Forelimb muscle (tissue), 1 donor: ENCODE measurements at places on chromosomes 16 and 17.

GRCh38 chr16:84044118-84044488 lies 1.5 kb upstream of the SLC38A8 start:
- DNase-seq = no peak

- no peak for DNase-seq
These were observed 1.3 kb downstream of the PSMD12 start for GRCh38 chr17:67364847-67365737.

GRCh38 chr16:13521356-13521755 lies 398.6 kb upstream of the ERCC4 start:
- DNase-seq = no peak

GRCh38 chr17:75652934-75653549 lies 13.9 kb downstream of the RECQL5 start:
- no peak for DNase-seq

DNA sequence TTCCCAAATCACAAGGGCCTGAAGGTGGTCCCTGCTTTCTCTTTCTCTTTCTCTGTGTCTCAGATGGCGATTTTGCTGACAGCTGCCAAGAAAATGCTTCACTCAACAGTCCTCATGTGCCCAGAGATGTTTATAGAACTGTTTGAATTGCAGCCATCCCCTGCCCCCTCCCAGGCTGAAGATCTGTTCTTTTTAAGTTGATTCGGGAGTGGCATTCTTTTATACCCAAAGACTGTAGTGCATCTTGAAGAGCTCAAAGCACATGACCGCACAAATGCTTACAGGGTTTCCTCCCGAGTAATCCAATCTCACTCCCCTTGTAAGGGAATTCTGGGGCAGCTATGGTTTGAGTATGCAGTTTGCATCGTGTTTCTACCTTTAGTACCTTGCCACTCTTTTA lies 75.7 kb downstream of the SEC14L1 start:
- DNase-seq = no peak

DNA sequence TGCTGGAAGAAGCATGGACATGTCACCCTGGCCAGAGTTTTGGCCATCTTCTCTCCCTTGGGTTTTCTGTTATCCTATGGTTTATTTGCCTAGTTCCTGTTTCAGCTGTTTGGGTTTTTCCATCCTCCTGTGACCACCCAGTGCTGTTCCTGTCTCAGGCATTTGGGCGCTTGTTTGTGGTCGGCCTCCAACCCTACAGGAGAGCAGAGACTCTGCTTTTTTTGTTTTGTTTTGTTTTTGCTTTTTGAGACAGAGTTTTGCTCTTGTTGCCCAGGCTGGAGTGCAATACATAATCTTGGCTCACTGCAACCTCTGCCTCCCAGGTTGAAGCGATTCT lies 3.3 kb upstream of the ZC3H7A start:
- DNase-seq = no peak

DNA sequence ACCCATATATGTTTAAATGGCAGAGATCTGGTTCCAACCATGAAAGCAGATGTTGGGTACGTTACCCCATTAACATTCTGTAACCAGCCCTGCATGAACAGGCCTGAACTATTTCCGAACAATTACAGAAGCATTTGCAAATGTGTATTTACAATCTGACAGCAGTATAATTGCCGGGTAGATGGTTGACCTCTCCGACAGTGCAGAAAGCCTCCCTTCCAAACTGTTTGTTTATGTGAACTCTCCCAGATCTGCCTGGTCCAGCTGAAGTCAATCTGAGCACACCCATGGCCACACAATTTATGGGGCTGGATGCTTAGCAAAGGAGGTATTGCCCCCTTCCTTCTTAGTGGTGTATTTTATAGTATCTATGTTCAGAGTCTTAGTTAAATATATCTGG lies 21.8 kb downstream of the NUDT7 start:
- no peak for DNase-seq

DNA sequence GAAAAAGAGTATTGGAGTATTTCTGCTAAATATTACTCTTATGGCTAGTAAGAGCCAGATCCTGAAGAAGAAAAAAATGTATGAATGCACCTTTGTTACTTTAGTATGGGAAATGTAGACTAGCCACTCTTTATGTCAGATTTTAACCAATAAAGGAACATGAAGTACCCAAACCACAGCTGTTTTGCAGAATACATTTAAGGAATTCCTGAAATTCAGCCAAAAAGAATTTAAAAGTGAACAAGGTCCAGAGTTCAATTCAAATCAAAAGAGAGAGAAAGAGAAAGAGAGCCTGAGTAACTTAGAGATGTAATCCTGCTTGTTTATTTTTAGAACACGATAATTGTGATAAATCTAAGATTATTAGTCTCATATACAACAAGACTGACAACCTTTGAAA lies 1.2 kb downstream of the KCNJ16 start:
- DNase-seq = no peak

DNA sequence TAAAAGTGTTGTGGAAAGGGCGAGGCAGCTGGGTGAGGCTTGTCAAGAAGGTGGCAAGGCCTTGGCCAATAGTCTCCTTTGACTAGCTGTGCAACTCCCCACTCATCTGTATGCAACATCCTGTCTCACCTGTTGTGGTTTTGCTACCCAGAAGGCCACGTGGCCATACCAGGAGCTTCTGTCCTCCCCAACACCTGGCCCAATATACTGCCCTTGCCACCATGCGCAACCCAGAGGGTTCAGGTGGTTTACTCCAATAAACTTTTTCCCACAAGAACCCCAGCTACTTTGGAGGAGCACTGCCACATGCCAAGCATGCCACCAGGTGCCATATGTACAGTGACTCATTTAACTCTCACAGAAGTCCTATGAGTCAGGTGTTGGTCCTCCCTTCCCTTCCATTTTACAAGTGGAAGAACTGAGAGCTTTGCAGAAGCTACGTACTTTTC lies 10.2 kb downstream of the MYO19 start:
- DNase-seq = no peak

- peak; percentile 58 for DNase-seq
These were observed 73.2 kb downstream of the KNOP1 start for GRCh38 chr16:19644877-19645276.

DNA sequence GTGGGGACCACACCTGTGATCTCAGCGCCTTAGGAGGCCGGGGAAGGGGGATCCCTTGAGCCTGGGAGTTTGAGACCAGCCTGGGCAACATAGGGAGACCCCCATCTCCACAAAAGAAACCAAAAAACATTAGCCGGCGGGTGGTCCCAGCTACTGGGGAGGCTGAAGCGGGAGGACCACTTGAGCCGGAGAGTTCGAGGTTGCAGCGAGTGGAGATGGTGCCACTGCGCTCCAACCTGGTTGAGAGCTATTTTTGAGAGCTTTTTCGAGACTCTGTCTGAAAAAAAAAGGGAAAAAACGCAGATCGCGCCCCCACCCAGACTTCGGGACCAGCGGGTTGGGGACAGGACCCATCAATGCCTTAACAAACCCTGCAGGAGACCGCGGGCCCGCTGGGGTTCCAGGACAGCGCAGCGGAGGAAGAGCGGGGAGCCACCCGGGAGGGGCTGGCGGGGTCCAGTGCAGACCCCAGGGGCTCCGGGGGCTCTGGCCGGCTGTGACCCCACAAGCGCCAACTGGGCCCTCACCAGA lies 762 bp upstream of the BAIAP3 start:
- no peak for DNase-seq

DNA sequence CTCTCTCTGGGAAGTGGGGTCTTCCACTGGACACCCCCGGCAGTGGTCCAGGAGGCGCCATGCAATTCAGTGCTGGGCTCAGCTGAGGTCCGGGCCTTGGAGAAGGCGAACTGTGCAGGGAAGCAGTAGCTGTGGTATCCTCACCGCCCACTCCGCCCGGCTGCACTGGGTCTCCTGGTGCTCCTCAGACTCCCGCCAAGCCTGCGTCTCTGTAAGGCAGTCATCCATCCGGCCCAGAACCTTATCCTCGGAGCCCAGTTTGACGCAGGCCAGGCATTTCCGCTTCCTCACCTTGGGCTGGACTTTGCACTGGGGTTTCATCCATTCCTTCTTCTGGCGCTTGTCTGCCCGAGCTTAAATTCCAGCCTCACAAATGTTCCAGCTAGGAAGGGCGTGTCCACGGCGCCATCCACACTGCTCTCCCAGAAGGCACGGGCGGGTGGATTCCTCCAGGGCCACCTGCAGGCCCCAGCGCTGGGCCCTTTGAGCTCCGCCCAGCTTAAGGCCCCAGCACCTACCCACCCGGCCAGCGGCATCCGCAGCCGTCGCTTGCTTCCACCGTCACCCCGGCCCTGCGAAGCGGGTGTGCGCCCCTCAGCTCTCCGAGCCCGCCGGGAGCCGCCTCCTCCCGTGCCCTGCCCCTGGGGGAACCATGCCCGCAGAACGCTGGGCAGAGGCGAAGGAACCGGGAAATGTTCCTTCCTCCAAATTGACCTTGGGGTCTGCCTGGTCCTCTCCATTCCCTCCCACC lies 1884.8 kb downstream of the TP53TG3F start:
- no peak for DNase-seq

DNA sequence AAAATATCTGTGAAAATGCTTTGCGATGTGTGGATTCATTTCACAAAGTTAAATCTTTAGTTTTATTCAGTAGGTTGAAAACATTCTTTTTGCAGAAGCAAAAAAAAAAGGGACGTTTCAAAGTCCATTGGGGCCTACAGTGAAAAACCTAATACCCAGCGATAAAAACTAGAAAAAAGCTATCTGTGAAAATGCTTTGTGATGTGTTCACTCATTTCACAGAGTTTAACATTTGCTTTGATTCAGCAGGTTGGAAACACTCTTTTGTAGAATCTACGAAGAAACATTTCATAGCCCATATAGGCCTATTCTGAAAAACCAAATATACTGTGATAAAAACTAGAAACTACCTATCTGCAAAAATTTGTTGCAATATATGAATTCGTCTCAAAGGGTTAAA lies 113.6 kb upstream of the WSB1 start:
- DNase-seq = no peak

GRCh38 chr16:82203198-82203597 lies 33.2 kb upstream of the MPHOSPH6 start:
- no peak for DNase-seq

DNA sequence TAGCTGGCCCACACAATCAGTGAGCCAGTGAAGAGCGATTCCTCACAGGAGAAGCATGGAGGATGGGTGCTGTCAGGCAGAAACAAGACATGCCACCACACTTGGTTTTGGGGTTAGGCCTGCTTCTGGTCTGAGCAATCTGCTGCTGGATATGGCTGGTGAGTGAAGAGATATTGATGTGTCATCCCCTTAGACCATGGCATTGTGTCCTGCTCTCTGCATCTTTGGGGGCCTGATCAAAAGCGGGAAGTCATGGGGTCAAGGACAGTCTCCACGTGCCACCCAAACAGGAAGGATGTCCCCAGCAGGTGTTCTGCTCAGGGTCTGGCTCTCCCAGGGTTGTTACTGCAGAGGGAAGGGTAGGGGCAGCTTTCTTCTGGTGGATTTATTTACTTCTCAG lies 140.7 kb downstream of the PRKCB start:
- DNase-seq = no peak

DNA sequence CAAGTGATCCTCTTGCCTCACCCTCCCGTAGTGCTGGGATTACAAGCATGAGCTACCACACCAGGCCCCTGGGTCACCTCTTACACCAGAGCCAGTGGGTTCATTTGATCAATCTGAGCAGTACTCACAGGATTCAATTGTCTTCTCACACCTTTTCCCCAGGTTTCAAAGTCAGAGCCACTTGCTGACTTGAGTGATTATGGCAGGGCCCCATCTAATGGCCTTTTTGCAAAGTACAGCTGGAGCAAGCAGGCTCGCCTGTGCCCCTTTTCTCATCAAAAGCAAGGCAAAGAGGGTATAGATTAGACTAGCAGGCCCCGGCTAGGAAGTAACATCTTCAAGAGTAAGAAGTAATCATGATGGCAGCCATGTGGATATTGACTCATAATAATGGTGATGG lies 114.8 kb upstream of the NOL11 start:
- DNase-seq = no peak

DNA sequence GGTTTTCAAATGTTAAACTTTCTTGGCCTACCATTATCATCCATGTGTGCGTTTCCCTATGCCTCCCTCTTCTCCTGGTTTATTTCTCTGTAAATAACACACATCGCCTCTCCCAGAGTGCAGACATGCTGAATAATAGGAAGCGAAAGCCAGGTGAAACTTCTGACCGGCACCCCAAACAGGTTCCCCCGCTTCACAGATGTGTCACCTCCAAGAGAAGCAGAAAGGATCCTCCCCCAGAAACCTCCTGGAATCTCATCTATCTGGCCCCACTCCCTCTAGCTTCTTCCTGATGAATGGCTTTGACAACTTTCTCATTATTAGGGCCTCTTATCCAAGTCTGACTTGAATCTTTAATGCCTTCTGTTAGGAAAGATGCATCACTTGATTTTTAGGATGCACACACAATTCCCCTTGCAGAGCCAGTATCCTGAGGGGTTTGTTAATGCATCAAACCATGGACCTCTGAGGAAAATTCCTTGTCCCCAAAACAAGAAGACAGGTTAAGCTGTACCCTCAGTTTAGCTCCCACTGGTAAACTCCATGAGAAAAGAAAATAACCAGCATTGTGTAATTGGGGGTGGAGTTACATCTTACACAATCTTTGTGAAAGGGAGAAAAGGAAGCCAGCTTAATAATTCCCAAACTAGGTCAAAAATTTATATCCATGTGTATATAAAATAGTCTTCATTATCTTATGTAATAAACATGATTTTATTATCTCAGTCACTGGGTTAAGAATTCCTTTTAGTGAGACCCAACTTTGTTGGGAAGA lies 20.1 kb upstream of the HYDIN start:
- DNase-seq = no peak

DNA sequence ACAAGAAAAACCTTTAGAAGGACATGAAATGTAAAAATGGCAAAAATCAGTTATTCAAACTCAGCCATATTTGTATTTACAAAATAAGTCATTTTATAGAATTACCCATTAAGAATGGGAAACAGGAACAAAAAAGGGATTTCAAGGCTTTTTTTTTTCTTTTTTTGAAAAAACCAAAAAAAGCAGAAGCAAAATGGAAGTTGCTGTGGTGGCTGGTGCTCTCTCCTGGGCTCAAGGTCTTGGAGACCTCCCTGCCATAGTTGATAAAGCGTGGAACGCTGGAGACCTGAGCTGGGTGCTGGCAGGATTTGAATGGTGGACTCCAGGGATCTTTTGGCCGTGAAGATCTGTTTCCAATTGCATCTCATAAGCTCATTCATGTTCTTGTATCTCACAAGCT lies 3.1 kb downstream of the PLCG2 start:
- no peak for DNase-seq

- no peak for DNase-seq
These were observed 52.7 kb upstream of the NOG start for GRCh38 chr17:56540836-56541235.

GRCh38 chr16:4948903-4949766 lies 9.0 kb upstream of the SEC14L5 start:
- DNase-seq = no peak

DNA sequence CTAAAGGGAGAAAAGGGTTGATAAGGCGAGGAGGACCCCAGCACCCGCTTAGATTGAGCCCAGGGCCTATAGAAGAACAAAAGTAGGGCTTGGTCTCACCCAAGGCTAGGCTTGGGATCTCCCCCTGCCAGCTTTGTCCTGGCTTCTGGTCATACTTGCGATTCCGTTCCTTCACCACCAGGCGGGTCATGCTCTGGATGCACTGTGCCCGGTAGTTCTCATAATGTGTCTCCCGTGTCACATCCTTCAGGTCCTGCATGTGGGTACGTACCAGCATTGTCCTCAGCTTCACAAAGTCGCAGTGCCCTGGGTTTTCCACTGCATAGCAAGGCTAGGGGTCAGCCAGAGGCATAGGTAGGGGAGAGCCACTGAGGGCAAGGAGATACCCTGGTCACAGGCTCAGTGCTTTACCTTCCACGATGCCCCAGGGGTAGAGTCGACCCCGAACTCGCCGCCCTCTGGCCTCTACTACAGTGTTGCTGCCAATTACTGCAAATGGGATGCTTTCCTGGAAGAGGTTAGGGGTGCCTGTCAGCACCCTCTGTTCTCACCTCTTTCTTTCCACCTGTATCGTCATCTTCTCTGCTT lies 6.5 kb upstream of the MTMR4 start:
- DNase-seq = no peak

GRCh38 chr17:43940630-43941029 lies 1.6 kb downstream of the PPY start:
- no peak for DNase-seq
